ENCODE measurements at places on chromosomes 4 and X. TPM values are rescaled to one million over a fixed set of nuclear protein-coding genes. Genes with fewer than 3 reads are reported as not detected.

The HTR2C gene
- total RNA-seq: 0.05 TPM

- H3K27me3 ChIP-seq: no peaks in the 10 kb centered on the region
- no peak overlapping the region for H3K4me3 ChIP-seq
- peak overlapping the region; percentile 11 for H3K27ac ChIP-seq
- peaks cover 6% of the 10 kb centered on the region for H3K4me1 ChIP-seq
- H3K36me3 ChIP-seq: no peaks in the 10 kb centered on the region
Measured at GRCh38 chr4:9924750-9925149, 96.5 kb downstream of the SLC2A9 start.

DNA sequence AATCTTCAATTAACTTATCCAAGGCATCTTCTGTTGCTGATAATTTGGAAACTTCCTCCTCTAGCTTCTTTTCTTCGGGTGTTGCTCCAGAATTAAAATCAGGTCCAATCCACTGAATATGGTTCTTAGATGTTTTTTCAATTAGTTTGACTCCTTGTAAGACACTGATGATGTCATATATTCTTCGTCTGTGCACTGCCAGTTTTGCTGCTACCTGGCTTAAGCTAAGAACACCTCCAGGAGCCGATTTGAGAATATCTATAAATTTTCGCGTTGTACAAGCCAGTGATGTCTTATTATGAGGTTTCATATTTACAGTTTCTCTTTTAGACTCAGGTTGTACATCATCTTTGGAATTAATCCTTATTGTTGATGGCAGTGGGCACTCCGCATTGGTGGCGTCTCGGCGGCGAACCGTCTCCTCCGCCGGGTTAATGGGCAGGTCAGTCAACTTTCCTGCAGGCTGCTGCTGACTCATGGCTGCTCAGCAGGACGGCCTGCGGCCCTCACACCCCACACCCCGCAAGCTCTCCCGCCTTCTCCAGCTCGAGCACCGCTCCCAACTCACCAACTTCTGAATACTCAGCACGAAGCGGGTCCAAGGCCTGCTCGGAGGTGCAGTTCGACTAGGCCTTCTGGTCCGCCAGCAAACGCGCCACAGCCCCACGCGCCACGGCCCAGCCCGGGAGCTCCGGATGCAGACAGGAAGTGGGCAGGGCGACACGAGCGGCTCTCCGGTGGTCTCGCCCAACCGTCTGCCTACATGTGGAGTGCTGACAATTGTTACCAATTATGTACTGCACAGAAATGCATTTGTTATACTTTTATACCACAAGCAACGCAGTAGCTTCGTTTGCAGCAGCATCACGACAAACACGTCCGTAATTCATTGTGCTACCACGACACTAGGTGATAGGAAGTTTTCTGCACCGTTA is 49.2 kb upstream of the FHL1 start:
- no peaks in the 10 kb centered on the region for H3K36me3 ChIP-seq
- no peak overlapping the region for H3K4me3 ChIP-seq
- H3K27ac ChIP-seq: no peak overlapping the region
- no peaks in the 10 kb centered on the region for H3K4me1 ChIP-seq
- no peak for DNase-seq
- H3K27me3 ChIP-seq: no peaks in the 10 kb centered on the region

DNA sequence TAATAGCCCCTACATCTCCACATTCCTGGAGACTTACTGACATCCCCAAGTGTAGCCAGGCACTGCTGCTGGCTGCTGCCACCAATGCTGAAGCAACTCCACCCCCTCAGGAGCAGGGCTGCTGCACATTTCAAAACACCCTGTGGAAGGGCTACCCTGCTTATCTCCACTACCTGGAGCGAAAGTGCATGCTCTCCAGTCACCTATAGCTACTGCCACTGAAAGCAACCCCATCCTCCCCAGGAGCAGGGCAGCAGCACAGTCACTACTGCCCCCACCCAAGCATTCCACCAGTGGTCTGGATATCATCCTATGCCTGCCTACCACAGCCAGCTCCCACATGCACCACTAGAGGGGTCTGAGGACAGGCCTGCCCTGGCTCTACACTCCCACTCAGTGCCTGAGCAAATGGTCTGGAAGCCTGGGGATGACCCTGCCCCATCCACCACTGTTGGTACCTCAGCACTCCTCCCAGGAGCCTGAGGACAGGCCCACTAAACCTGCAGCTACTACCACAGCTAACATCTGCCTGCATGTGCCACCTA is 55.3 kb downstream of the MANBA start:
- no peaks in the 10 kb centered on the region for H3K36me3 ChIP-seq
- no peak for DNase-seq
- H3K4me3 ChIP-seq: no peak overlapping the region

The KIF4A gene
- 63.1 TPM for total RNA-seq

The MAGEC2 gene
- 2.3 TPM for total RNA-seq

- no peaks in the 10 kb centered on the region for H3K4me1 ChIP-seq
- no peak for DNase-seq
- H3K27ac ChIP-seq: no peak overlapping the region
Measured at GRCh38 chr4:17068392-17068791, 169.9 kb upstream of the LDB2 start.

The SPANXD gene
- not detected for total RNA-seq

- no peak overlapping the region for H3K4me3 ChIP-seq
- H3K4me1 ChIP-seq: peaks cover 1% of the 10 kb centered on the region
- no peaks in the 10 kb centered on the region for H3K27me3 ChIP-seq
- no peak for DNase-seq
- H3K36me3 ChIP-seq: no peaks in the 10 kb centered on the region
- H3K27ac ChIP-seq: no peak overlapping the region
Measured at GRCh38 chr4:147034372-147034771, 88.7 kb upstream of the TTC29 start.

- no peak overlapping the region for H3K27ac ChIP-seq
- DNase-seq: peak; percentile 66
- no peaks in the 10 kb centered on the region for H3K36me3 ChIP-seq
- no peaks in the 10 kb centered on the region for H3K4me1 ChIP-seq
Measured at GRCh38 chr4:153432965-153433753, 33.0 kb upstream of the TMEM131L start.

- H3K27me3 ChIP-seq: peaks cover 5% of the 10 kb centered on the region
- peaks cover 6% of the 10 kb centered on the region for H3K4me1 ChIP-seq
- peaks cover 9% of the 10 kb centered on the region for H3K36me3 ChIP-seq
Measured at GRCh38 chr4:3531879-3532750, at the start of gene LRPAP1. TSS of gene LRPAP1 (minus strand) at chr4:3532422. CDS start at chr4:3532412, 10 bp downstream.

DNA sequence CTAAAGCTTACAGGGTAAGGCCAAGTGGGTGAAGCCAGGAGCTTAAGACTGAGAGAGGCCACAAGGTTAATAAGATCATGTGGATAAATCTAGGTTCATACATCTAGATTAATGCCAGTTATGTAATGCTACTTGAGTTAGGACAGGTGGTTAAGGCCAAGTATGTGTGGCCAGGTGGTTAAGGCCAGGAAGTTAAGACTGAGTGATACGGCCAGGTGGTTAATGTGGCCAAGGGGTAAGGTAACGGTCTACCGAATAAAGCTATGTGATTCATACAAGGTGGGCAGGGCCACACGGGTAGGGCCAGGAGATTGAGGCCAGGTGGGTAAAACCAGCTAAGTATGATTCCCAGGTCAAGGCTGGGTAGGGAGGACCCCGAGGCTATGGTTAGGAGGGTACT is 223.0 kb downstream of the TACR3 start:
- H3K27me3 ChIP-seq: no peaks in the 10 kb centered on the region
- peaks cover 5% of the 10 kb centered on the region for H3K4me1 ChIP-seq
- H3K27ac ChIP-seq: no peak overlapping the region
- no peak for DNase-seq
- H3K36me3 ChIP-seq: no peaks in the 10 kb centered on the region
- no peak overlapping the region for H3K4me3 ChIP-seq

DNA sequence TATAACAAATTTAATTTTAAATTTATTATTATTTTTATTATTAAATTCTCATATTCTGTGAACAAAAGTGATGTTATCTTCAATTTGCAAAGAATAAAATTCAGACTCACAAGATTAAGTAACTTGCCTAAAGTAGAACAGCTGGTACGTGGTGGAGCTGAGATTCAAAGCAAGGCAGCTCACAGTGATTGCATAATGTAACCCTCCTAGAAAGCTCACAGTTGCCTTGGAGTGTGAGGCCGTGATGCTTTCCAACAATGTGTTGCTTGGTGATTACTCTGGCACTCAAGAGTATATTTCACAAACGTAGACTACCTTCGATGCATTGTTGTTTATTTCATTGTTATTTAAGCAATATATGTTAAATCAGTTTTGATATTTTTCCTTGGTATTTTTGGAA is 1039.2 kb upstream of the PABPC4L start:
- peak; percentile 3 for DNase-seq
- no peak overlapping the region for H3K27ac ChIP-seq
- peaks cover 17% of the 10 kb centered on the region for H3K4me1 ChIP-seq
- H3K4me3 ChIP-seq: no peak overlapping the region

DNA sequence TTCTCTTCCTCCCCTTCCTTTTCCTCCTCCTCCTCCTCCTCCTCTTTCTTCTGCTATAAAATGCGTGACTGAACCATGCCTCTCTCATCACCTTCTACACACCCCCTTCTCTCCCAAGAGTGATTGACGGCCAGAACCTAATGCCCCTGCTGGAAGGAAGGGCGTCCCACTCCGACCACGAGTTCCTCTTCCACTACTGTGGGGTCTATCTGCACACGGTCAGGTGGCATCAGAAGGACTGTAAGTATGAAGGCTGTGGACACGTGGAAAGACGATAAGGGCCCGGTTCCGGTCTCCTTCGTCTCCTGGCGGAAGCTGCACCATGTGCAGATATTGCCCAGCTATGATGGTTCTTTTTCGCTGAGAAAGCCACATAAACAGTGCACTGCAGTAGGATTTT is 12.1 kb upstream of the ARSF start:
- no peaks in the 10 kb centered on the region for H3K36me3 ChIP-seq
- no peak overlapping the region for H3K4me3 ChIP-seq
- H3K4me1 ChIP-seq: no peaks in the 10 kb centered on the region
- no peak overlapping the region for H3K27ac ChIP-seq
- no peaks in the 10 kb centered on the region for H3K27me3 ChIP-seq

- no peaks in the 10 kb centered on the region for H3K36me3 ChIP-seq
- H3K4me3 ChIP-seq: no peak overlapping the region
- H3K27ac ChIP-seq: peak overlapping the region; percentile 88
- no peak for DNase-seq
Measured at GRCh38 chr4:137664416-137664815, 132.1 kb upstream of the PCDH18 start.

- peak; percentile 93 for DNase-seq
- H3K27ac ChIP-seq: peak overlapping the region; percentile 93
- no peaks in the 10 kb centered on the region for H3K36me3 ChIP-seq
- H3K4me3 ChIP-seq: no peak overlapping the region
Measured at GRCh38 chrX:13463608-13464007, 105.8 kb upstream of the EGFL6 start.

The ZCCHC13 gene
- not detected for total RNA-seq

DNA sequence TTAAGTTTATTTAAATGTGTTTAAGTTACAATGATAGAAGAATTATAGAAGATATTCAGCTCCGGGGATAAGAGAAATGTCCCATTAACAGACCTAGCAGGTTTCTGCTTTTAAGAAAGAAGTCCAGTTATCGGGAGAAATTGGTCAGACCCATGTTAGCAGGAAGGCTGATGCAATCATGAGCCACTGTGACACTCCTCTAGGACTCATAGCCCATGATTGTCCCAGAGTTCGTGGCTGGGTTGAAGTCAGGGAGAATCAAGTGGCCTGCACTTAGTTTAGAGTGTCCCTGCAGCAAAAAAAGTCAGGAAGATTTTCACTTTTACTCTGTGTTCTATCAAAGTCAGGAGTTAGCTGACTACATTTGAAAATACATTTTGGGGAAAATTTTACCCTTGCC is 72.0 kb downstream of the TMEM144 start:
- no peaks in the 10 kb centered on the region for H3K4me1 ChIP-seq
- no peaks in the 10 kb centered on the region for H3K36me3 ChIP-seq
- no peaks in the 10 kb centered on the region for H3K27me3 ChIP-seq
- H3K27ac ChIP-seq: no peak overlapping the region
- H3K4me3 ChIP-seq: no peak overlapping the region

DNA sequence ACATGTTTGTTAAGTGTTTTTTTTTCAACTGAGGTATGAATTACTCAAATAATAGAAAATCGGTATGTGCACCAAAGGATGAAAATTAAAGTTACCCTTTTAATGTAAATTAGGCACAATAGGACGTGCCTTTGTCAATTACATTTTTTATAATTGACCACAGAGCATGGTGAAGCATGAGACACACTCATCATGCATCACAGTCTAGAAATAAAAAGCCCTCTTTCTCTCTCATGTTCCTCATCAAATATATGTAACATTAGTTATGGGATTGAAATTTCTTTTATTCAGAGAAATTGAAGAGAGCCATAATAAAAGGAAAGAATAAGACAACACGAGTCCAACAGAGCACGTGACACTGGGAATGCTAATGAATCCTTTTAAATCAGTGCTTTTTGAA is 3.5 kb downstream of the GNRHR start:
- no peak overlapping the region for H3K4me3 ChIP-seq
- DNase-seq: no peak
- no peak overlapping the region for H3K27ac ChIP-seq
- H3K4me1 ChIP-seq: peaks cover 7% of the 10 kb centered on the region

The SLC25A14 gene
- total RNA-seq: 13.9 TPM

All from SJCRH30 (cell line).